ENCODE measurements at places on chromosomes 12 and 14.

GRCh38 chr12:124381456-124382296 lies 86.8 kb downstream of the RFLNA start:
- DNase-seq, result no peak

DNA sequence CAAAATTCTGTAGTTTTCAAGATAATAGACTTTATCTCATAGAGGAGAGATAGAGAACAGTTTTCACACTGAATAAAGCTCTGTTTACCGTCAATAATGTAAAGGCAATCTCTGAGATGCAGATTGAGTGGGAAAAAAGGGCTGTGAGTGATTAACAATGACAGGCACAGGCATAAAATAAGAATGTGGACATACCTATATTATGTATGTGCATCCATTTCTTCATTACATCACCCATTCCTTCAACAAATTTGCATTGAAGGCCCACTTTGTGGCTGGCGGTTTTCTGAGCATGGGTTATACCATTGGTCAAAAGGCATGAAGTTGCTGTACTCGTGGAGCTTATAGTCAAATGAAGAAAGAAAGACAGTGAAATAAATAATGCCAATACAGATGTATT lies 1431.0 kb downstream of the AACS start:
- no peak for DNase-seq

- no peak for DNase-seq
Measured at GRCh38 chr12:120592121-120593049, 11.2 kb upstream of the POP5 start.

GRCh38 chr14:41302776-41303175 lies 303.9 kb upstream of the LRFN5 start:
- no peak for DNase-seq

DNA sequence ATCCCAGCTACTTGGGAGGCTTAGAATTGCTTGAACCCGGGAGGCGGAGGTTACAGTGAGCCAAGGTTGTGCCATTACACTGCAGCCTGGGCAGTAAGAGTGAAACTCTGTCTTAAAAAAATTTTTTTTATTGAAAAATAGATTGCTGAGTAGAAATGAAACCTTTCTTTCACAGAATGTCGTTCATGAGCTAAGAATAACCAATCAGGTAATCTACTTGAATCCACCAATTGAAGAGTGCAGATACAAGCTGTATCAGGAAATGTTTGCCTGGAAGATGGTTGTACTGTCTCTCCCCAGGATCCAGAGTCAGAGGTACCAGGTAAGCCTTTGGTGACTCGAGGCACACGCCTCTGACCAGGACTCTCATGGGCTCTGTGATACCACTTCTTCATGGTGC lies 27.0 kb downstream of the DYNC1H1 start:
- no peak for DNase-seq

DNA sequence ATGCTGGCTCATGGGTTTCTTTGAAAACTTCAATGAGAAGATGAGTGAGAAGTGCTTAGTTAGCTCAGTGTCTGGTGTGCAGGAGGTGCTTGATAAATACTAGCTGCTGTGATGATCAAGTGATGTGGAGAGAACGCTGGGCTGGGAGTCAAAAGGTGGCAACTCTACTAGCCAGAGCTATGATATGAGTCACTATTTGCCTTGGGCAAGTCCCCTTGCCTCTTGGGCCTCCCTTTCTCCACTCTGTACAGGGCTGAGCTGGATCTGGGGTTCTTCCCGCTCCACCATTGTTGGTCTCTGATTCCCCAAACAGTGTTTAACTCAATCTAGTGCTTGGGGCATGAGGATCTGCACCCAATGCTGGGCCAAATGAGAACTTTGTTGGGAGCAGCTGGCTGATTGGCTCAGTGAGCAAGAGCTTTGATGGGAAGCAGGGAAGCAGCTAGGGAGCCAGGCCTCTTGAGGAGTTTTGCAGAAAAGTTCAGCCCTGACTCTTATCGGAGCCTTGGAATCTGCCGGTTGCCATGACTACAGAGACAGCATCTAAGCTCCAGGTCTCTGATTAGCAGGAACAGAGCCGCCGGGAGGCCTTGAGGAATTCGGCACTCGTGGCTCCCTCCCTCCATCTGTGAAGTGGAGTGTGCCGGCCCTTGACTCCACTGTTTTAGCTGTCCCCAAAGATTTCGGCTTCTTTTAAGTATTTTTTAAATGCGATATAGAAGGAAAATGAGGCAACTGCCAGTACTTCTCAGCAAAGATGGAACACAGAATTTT lies 82.1 kb upstream of the HSPB8 start:
- no peak for DNase-seq

- DNase-seq, result no peak
Measured at GRCh38 chr14:105471297-105471821, 3.3 kb upstream of the CRIP2 start.

DNA sequence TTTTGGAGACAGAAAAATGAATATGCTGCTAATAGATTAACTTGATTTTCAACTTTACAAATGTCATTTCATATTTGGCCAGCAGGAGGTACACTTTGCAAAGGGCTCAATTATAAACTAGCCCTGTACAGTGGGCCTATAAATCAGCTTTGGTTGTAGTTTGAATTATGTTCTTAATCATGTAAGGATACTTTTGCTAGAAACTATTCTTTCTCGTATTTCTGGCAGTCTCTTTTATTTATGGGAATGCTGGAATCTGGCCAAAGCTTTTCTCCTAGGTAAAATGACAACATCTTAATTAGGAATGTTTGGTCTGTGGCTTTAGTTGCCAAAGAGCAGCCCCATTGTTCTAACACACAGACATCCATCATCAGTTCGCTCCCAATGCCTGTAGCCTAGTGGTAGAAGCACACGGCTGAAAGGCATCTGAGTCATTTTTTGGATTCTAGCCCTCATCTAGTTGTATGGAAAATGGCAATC lies 1322.3 kb upstream of the SEL1L start:
- DNase-seq, result no peak

DNA sequence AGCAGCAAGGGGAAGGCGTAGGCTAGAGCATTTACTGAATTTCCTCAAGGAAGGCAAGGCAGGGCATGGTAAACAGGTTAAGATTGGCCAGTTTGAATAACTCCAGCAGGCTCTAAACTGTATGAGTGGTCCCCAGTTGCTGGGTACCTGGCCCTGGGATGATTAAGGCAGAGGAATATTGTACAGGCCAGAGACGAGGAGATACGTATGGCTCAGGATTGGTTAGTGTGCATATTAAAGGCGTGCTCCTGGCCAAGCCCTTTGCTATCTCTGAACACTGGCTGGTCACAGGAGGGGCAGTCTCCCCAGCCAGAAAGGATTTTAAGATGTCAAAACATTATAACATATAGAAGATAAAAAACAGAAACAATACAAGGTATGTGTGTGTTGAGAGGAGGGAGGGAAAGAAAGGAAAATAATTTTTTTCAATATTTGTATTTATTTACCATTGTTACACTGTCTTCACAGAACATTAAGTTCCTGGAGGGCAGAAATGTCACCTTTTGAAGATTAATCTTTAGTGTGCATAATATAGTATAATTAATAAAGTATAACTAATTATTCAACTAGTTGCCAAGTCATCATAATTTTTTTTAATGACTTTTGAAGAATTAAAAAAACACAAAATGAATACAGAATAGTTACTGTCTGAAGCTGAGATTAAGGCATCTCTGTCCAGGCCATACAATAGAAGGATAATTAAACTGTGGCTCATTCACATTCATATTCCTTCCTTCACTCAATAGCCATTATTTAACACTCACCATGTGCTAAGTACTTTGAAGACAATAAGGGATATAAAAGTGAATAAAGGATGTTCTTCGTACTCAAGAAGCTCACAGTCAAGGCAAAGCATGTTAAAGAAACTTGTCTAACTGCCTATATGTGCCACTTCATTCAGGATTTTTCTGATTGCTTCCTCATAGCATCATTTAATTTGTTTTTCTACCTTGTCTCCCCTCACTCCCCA lies 41.9 kb downstream of the DCP1B start:
- no peak for DNase-seq

- DNase-seq, result no peak
Measured at GRCh38 chr12:77204083-77204482, 138.7 kb upstream of the E2F7 start.

DNA sequence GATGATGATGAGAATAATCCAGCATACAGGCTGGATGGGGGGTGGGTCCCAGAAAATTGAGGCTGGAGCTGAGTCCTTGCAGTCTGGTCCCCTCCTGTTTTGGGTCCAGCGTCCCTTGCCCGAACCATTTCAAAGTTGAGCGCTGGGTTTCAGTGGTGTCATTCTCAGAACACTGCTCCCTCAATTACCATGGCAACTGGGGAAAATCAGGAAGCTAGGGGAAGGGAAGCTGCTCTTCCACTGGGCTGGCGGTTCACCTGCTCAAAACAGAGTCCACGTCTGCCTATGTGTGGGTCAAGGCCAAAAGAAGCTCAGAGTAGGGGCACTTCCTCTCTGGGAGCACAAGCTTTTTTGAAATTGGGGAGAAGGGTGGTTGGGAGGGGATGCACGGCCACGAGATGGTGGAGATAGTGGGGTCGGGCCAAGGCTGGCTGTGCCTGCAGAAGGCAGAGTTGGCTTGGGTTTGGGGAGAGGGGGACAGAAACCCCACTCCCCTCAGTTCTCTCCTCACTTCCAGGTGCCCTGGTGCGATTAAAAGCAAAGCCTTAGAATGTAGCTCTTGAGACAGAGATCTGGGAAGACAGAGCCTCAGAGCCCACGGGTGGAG lies 1.7 kb upstream of the NOS1 start:
- DNase-seq, result no peak

GRCh38 chr12:96194971-96195844 lies 1.0 kb downstream of the ELK3 start:
- peak; percentile 61 for DNase-seq

DNA sequence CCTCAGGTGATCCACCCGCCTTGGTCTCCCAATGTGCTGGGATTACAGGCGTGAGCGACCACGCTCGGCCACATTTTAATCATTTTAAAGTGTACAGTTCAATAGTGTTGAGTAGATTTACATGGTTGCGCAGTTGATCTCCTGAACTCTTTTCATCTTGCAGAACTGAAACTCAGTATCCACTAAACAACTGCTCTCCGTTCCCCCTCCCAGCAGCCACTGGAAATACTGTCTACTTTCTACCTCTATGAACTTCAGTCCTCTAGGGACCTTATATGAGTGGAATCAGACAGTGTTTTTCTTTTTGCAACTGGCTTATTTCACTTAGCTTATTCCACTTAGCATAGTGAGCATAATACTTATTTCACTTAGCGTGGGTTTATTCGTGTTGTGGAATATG lies 53.7 kb downstream of the KCTD10 start:
- DNase-seq, result no peak

- DNase-seq, result no peak
Measured at GRCh38 chr12:68871921-68872320, 61.0 kb downstream of the CPM start.

All from SIG-M5 (cell line).